Stimulated activated CD8-positive, alpha-beta memory T cell treated with anti-CD3 and anti-CD28 coated beads, Interleukin-4, amount 100 ng/mL, for 1 hour (primary cell): ENCODE measurements at places on chromosomes 11 and 22.

- no peak for DNase-seq
Measured at GRCh38 chr22:44411226-44412135, 86.6 kb downstream of the RTL6 start.

DNA sequence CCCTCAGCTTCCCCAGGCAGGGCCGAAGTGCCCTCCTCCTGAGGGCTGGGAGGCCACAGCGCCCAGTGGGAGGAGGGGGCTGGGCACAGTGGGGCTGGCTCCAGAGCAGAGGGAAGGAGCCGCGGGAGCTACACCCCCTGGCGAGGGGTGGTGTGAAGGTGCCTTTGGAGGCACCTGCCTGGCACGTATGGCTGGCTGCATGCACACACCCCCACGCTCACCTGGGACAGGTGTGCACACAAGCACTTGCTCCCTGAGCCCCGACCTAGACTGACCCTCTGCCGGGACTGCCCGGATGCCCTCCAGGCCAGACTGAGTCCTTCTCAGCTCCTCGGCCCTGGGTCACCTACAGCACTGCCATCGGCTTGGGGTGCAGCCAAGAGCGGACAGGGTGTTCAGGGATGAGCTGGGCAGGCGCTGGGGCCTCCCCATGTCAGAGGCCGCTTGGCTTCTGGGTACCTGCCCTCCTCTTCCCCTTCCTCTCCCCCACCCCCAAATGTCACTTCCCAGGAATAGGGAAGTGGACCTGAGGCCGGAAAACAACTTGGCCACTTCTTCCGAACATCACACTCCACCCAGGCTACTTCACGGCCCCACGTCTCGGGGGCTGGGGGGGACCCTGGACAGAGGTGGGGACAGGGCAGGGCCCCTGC lies 7.4 kb upstream of the PIM3 start:
- no peak for DNase-seq

GRCh38 chr11:27571154-27571810 lies 64.7 kb upstream of the LIN7C start:
- no peak for DNase-seq

GRCh38 chr11:37657645-37658044 lies 1059.6 kb upstream of the RAG2 start:
- DNase-seq: no peak

- DNase-seq: no peak
Measured at GRCh38 chr22:50576070-50576469, 2.2 kb downstream of the CPT1B start.

DNA sequence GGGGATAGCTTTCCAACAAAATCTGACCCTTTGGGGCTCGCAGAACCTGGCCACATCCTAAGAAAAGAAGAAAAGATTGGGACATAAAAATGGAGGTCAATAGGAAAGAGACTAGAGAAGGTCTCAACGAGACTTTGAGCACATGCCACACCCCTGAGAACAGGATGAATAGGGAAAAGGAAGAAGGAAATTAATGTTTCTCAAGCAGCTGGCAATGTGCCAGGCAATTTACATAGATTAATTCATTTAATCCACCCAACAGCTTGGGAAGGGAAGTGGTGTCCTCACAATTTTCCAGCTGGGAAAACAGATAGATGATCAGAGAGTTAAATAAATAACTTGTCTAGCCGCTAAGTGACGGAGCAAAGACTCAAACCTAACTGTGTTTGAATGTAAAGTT lies 50.7 kb downstream of the PAMR1 start:
- DNase-seq: no peak

DNA sequence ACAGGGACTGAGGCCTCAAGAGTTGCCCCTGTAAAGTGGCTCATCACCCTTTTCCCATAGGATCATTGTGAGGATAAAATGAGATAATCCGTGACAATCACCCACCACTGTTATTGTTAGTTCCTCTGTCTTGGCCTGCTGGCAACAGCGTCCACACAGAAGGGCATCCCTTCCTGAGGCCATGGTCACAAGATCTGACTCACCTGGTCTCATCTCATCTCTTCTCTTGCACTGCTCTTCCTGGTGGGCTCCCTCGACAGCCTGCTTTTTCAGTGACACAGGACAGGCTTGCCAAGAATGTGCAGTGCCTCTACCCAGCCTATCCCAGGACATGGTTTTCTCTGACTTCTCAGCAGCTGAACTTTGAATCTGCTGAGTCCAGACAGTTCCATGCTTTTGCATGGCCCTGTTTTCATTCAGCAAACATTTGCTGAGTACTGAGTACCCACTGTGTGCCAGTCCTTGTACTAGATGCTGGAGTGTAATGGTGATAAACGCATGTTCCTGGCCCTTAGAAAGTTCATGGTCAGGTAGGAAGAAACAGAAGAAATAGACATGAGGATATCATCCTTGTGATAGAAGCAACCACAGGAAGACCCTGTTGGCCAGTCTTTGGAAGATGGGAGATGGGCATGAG lies 3.3 kb downstream of the STX3 start:
- DNase-seq: no peak

DNA sequence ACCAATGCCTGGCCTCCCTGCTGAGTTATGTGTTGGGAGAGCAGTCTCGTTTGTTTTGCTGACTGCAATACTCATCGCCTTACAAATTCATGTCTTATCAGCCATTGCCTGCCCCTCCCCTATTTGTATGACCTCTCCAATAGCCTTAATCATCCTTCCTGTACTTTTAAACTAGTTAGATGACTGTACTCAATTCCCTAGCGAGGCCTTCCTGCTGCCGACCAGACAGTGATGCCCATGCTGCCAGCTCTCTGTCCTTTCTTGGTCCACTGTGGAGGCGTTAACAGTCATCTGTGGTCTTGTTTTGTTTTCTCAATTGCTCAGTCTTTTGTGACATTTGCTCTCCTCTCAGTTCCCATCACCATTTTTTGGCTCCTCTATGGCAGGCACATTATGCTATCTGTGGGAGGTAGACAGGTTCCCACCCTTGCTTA lies 20.3 kb upstream of the YPEL1 start:
- no peak for DNase-seq

DNA sequence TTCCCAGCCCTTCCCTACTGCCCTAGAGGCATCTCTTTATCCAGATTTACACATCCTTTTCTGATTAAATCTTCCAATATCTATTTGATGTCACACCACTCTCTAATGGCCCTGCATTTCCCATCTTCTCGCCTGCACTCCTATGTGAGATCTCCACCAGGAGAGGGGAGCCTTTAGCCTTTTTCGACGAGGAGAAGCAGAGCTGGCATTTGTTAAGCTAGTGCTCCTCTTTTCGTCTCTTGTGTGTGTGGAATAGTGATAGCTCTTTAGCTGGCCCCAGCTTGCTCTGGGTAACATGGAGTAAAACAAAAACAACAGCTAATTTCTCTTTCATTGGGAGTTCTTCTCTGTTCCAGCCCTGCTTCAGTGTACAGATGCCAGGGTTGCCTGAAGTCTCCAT lies 536.5 kb downstream of the NTM start:
- DNase-seq: no peak

DNA sequence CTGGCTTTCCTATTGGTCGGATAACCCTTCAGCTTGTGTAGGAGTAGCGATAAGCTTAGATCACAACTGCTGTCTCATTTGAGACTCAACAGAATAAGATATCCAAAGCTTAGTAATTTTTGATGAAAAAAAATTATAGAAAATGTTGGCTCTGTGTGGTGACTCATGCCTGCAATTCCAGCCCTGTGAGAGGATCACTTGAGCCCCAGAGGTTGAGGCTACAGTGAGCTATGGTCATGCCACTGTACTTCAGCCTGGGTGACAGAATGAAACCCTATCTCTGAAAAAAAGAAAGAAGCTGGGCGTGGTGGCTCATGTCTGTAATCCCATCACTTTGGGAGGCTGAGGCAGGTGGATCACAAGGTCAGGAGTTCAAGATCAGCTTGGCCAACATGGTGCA lies 55.6 kb upstream of the RRM1 start:
- no peak for DNase-seq

DNA sequence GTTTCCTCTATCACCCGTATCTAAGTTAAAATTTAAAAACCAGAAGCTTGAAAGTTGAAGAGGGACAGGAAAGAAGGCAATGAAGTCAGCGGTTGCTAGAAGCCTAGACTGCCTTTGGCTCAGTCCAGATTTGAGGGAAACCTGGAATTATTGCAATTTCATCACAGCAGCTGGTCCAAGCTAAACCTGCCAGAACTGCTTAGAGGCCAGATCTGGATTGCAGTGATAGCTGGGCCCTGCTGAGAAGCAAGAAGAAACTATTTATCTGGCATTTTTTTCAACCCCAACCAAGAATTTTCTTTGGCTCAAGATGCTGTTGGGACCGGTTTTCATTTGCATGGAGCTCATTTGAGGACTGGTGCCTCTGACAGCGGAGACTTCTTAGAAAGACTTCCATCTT lies 121.5 kb upstream of the TEAD1 start:
- DNase-seq: no peak

GRCh38 chr22:42078469-42079318 lies 806 bp upstream of the SMDT1 start:
- no peak for DNase-seq

- no peak for DNase-seq
Measured at GRCh38 chr22:25006354-25006753, 53.8 kb downstream of the KIAA1671 start.

GRCh38 chr11:58654908-58655296 lies 32.4 kb downstream of the CNTF start:
- no peak for DNase-seq

- DNase-seq: no peak
Measured at GRCh38 chr11:73012121-73012863, 129.8 kb downstream of the FCHSD2 start.

DNA sequence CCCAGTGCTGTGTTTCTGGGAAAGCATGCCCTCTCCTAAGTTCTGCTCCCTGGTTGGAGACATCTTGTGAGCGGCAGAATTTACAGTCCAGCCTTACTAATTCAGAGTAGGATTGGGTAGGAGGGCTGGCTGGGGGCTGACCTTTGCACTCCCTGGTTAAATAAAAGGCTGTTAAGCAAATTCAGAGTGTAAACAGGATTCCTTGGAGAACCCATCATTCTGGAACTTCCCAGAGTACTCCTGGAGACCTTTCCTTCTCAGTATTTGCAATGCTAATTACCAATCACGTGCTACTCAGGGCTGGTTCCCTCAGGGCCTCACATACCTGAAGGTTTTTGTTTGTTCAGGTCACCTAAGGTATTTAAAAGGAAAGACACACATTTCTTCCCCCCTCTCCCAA lies 340.2 kb downstream of the TBC1D22A start:
- DNase-seq: no peak

GRCh38 chr11:90639461-90639993 lies 416.7 kb upstream of the CHORDC1 start:
- no peak for DNase-seq

- DNase-seq: no peak
Measured at GRCh38 chr22:29689206-29689879, 30.5 kb upstream of the CABP7 start.

GRCh38 chr22:46547883-46548244 lies 10.4 kb upstream of the CELSR1 start:
- DNase-seq: no peak

DNA sequence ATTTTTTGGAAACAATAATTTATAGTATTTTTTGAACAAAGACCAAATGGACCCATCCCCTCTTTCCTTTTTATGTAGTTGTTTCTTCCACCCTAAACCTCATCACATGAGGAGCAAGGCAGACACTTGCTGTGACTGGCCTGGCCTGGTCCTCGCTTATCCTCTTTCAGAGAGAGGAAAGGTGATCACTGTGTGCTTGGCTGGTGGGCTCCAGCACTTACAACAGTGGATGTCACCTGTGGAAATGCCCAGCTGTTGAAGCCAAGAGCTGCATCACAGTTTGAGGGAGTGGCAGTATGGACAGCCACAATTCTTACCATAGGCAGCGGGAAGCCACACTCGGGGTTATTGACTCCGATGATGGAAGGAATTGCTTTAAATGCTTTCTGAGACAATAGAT lies 185.7 kb downstream of the BCR start:
- no peak for DNase-seq

- DNase-seq: no peak
Measured at GRCh38 chr11:129260750-129261149, 68.6 kb upstream of the ARHGAP32 start.

DNA sequence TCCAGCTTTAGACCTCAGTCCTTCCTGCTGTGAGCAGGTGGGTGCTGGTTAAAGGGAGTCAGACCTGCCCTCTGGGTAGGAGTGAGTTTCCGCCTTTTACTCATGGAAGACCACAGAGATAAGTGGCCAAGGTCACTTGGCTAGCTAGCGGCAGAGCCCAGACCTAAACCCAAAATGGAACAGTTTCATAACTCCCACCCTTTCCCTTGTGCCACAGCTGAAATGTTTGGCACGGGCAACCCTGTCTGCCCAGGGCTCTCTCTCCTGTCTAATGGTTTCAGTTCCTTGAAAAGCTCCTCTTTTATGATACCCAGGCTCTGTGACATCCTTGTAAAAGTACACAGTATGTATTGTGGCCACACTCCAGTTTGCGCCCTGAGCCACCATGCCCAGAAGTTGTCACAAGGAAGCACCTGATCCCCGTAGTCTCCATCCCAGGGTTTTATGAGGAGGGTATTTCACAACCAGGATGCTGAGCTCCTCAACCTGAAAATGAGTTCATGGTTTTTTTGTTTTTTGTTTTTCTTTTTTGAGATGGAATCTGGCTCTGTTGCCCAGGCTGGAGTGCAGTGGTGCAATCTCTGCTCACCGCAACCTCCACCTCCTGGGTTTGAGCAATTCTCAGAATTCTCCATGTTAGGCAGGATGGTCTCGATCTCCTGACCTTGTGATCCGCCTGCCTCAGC lies 5.1 kb downstream of the MB start:
- DNase-seq: no peak

GRCh38 chr11:108945341-108945740 lies 280.5 kb downstream of the DDX10 start:
- DNase-seq: no peak

DNA sequence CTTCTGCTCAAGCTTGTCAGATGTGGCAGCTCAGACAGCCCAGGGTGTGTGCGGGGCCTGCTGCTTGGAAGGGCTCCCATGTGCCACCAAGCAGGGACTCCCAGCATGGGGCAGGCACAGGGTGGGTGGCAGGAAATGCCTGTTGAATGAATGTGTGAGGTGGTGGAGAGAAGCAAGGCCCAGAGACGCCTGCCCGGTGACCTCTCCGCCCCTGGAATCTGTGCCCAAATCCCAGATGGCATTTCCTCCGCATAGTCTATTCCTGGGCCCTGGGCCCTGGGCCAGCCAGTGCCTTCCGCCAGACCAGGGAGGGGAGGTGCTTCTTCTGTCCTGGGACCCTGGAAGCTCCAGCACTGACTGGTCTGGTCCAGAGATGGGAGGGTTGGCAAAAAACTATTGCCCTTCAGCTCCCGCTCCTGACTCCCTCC lies 3.7 kb downstream of the CST6 start:
- no peak for DNase-seq

DNA sequence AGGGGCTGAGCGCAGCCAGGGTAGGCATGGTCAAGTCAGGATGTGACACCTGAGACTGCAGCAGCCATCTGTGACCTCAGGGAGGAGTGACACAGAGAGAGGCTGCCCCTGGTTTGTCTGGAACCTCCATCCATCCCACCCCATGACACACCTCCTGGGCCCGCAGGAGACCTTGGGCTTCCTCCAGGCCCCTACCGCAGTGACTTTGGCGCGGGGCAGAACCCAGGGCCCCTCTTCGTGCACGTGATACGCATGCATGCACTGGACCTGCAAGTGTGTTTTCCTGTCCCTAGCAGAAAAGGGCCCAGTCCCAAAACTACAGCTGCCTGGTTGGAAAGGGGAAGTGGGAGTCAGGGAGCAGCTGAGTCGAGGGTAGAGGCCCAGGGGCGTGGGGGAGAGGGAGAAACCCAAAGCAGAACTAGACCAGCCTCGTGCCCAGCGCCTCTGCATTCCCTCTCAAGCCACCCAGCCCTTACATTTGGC lies 7.9 kb upstream of the CYTH4 start:
- DNase-seq: no peak

GRCh38 chr11:97856666-97857065 lies 1164.1 kb upstream of the CNTN5 start:
- no peak for DNase-seq

GRCh38 chr11:42552786-42553185 lies 759.0 kb upstream of the API5 start:
- DNase-seq: no peak
